CD4-positive, alpha-beta T cell treated with Interleukin-12 subunit alpha and Interleukin-12 subunit beta, for 1 hour (primary cell): ENCODE measurements at places on chromosomes 7 and 10.
A peak's percentile ranks its signal among the peaks of the same experiment; 100 is the strongest.

GRCh38 chr7:158362912-158363905 is 224.4 kb downstream of the PTPRN2 start:
- no peak for DNase-seq

DNA sequence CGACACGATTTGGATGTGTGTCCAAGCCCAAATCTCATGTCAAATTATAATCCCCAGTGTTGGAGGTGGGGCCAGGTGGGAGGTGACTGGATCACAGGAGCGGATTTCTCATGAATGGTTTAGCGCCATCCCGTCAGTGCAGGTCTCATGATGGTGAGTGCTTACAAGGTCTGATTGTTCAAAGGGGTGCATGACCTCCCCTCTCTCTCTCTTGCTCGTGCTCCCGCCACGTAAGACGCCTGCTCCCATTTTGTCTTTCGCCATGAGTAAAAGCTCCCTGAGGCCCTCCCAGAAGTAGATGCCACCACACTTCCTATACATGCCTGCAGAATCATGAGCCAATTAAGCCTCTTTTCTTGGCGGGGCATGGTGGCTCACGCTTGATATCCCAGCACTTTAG is 71.5 kb upstream of the NANOS1 start:
- DNase-seq: no peak

- DNase-seq: no peak
Observed at GRCh38 chr7:114413761-114414155, 857 bp upstream of the FOXP2 start.

DNA sequence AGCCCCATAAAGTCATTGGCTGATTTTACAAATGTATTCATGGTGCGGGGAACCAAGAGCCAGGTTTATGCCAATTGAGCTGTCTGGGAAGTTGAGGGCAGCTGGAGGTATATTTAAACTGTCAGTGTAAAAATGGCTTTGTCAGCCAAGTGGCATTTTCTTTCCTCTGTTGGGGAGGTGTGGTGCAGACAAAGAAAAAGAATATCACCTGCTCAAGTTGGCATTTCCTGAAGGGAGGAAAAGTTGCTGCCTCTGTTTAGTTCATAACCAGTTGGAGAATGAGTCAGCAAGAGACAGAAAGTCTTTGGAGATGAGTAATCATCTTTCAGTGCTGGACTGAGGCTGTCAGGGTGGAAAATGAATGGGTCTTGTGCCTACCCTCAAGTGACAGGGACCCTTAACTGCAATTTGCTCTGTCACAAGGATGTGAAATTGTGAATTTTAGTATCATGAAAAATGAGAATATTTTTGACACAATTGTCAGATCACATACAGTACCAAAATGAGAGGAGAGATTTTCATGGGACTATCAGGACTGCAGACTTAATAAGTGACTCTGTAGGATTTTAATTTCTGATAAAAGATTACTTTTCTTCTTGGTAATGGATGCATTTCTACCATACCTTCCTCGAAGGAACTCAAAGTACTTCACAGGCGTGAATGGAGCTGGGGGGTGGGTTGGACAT is 137.3 kb downstream of the ANLN start:
- no peak for DNase-seq

- DNase-seq: no peak
Observed at GRCh38 chr7:140732416-140732815, 35.9 kb downstream of the NDUFB2 start.

- peak; percentile 8 for DNase-seq
Observed at GRCh38 chr10:93751832-93752231, 5.9 kb upstream of the LGI1 start.

GRCh38 chr10:119413093-119413453 is 129.4 kb downstream of the RGS10 start:
- no peak for DNase-seq

DNA sequence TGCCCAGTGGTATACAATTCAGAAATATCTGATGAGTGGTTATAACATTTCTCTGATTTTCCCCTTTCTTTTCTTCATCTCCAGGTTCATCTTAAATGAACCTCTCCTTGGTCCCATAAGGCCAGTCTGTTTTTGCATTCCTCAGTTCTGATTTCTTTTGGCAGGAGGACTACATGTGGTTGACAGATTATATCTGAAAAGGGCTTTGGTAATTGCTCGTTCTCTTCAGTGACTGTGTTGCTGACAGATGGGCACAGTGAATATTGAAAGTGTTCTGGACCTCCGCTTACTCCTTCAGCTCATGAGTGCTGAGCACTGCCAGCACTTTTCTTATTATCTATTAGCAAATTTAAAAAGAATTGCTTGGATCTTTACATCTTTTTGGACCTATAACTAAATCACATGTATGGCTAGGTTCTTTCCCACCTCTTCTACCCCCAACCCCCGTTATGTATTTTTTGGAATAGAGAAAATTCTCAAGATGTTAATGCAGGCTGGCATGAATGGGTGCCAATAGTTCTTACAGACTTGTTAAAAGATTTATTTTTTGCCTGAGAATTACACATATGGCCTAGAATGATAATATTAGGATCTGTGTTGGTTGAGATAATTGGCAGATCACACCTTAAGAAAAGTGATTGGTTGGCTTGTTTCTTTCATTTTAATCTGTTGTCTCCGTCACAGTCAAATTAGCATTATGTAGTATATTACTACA is 323.0 kb downstream of the EXOC4 start:
- DNase-seq: no peak

DNA sequence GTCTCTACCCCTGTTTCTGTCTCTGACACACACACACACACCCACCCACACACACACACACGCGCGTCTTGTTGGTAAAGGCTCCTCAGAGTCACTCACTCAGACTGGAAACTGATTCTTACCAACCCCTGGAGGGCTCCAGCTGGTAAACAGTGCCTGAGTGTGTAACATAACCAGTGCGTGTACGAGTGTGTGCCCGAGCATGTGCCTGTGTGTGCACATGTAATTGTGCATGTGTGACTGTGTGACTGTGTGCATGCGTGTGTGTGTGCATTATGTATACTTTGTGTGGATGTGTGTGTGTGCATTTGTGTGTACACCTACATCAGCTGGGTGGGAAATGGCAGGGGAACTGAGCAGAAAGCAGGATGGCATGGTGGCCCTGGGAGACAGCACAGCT is 317.1 kb downstream of the WDR37 start:
- DNase-seq: no peak

- no peak for DNase-seq
Observed at GRCh38 chr7:142153400-142153799, 41.9 kb downstream of the MGAM2 start.

DNA sequence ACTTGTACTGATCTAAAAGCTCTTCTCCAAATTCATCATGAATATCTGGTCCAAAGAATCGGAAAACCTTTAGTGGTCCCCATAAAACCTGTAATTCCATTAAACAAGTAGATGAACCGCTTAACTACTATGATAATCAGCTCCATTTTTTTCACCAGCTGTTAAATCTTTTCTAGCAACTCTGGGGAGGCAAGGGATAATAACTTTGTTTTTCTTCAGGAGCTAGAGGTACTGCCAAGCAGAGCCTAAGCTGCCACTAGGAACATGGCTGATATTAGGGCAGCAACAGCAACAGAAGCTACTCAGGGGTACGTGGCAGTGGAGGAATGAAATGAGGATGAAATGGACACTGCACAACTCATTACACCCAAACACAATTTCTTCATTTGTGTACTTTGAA is 138.0 kb downstream of the SRPK2 start:
- no peak for DNase-seq

- no peak for DNase-seq
Observed at GRCh38 chr10:812787-813186, 118.7 kb downstream of the LARP4B start.

- DNase-seq: no peak
Observed at GRCh38 chr10:62433901-62434300, 59.7 kb downstream of the ZNF365 start.

DNA sequence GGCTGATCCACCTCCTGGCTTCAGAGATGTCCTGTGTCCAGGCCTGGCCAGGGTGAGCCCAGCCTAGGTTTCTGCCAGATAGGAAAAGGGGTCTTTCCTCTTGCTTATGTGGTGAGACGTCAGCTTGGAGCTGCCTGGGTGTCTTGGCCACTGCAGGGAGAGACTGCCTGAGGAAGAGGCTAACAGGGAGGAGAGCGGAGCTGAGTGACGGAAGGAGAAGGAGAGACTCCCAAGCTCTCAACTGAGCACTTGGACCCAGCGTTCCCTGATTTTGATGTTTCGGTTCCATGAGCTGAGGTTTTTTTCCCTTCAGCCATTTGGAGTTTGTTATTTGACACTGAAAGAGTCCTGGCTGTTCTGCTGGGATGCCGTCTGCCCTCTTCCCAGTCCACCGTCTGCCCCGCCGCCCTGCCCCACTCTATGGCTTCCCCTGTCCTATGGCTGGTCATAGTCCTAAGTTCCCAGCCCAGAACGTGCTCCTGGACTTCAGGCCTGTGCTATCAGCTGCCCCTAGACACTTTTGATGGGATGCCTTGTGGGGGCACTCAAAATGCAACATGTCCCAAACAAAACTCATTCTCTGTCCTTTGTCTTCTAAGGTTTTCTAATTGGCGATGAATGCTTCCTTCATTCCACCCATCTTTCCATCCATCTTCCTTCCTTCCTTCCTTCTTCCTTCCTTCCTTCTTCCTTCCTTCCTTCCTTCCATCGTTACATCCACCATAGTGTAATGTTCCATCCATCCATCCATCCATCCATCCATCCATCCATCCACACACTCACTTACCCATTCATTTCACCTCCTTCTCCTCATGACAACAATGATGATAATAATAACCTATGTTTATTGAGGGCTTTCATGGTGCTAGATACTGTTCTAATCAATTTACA is 20.3 kb upstream of the PCBD1 start:
- DNase-seq: no peak

GRCh38 chr10:77949167-77949566 is 22.6 kb upstream of the DLG5 start:
- no peak for DNase-seq

DNA sequence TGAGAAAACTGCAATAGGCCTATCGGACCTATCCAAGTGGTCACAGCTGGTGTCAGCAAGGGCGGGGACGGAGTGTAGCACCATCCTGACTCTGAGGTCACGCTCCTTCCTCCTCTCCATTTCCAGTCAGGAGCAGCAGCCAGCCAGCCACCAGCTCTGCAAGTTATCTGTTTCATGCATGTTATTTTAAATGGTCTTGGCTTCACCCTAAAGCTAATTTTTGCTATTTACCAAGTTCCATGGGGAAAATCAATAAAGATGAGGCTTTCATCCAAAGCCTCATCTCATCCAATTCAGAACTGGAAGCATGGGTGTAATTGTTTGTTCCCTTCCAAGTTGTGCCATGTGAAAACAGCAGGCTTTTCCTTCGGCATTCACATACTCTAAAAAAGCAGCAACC is 49.3 kb downstream of the ICA1 start:
- DNase-seq: no peak

- DNase-seq: no peak
Observed at GRCh38 chr10:122049076-122049475, 60.1 kb downstream of the TACC2 start.

DNA sequence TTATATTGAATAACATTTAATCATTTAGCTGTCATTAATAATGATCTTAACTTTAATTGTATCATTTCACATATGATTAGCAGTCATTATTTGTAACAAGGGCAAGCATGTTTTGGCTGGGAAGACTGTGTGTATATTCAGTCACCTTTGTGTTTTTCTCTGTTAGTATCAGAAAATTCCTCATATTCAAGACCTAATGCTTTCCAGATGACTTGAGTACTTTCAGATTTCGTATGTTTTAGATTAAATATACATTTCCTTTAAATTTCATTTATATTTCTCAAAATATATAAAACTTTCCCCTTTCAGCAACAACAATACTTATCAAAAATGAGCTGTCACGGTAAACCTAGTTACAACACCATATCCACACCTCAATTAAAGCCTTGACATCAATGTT is 6.3 kb upstream of the CACNA2D1 start:
- DNase-seq: no peak
